ENCODE measurements at places on chromosomes 11 and 22.

- no peak for DNase-seq
These were observed 46.6 kb downstream of the ST14 start for GRCh38 chr11:130206141-130206540.

DNA sequence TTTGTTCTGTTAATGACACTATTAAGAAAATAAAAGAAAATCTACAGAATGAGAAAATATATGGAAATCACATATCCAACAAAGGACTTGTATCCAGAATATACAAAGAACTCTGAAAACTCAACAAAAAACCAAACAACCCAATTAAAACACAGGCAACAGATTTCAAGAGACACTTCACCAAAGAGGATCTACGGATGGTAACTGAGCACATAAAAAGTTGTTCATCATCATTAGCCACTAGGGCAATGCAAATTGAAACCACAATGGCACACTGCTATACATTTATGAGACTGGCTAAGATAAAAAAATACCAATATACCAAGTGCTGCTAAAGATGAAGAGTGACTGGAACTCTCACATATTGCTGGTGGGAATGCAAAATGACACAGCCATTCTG lies 34.5 kb upstream of the SLC25A1 start:
- no peak for DNase-seq

GRCh38 chr11:119195680-119196079 lies 10.4 kb downstream of the NHERF4 start:
- no peak for DNase-seq

- DNase-seq: no peak
These were observed 122.9 kb downstream of the DCDC1 start for GRCh38 chr11:31246451-31247165.

GRCh38 chr11:105372206-105372605 lies 232.6 kb upstream of the CARD18 start:
- no peak for DNase-seq

DNA sequence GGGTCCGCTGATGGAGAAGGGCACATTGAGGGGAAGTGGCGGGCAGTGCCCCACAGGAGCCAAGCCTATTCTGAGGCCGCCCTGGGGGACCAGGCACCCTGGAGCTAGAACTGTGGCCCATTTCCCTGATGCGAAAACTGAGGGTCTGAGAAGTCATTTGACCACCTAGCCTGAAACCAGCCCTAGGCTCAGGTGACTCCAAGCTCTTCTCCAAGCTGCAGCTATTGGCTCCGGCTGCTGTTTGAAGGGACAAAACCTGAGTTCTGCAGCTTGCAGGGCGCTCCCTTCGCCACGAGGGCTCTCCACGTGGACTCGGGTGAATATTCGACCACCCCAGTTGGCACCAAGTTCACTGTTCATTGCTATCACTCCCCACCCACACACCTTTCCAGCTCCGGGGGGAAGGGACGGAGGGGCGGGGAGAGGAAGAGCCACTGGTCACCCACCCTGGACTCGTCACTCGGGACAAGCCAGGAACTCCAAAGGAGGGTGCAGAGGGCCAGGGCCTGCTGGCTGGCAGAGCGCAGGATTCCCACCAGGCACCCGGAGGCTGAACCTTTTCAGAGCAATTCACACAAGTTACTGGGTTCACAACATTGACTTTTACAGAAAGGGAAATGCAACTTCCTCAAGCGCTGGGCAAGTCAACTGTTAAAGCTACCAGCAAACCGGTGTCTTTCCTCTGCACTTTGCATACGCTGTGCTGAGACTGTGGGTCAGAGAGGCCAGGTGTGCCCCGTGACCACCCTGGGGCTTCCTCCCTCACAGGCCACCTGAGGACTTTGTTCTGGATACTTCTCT lies 1.1 kb upstream of the RAC2 start:
- no peak for DNase-seq

DNA sequence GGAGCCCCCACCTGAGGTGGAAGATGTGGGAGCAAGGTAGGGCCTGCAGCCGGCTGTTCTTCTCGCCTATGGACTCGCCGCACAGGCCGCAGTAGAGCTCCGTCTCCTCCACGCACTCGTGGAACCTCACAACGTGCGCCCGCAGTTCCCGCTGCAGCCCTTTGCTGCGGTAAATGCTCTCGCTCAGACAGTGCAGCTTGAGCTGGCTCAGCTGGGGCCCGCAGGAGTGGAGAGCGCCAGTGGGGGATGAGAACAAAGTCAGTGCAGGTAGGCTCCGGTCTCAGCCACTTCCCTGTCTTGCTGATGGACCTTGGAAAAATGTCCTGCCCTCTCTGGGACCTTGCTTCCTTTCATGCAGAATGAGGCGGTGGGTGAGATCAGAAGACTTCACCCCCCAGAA lies 10.2 kb downstream of the RAPSN start:
- DNase-seq: no peak

- no peak for DNase-seq
These were observed 30.7 kb upstream of the MUC5AC start for GRCh38 chr11:1126935-1127663.

- DNase-seq: no peak
These were observed 4.9 kb downstream of the OR52K2 start for GRCh38 chr11:4454021-4454420.

All from cortex of kidney (tissue), 1 donor.